ENCODE measurements at places on chromosomes 11 and 22.

DNA sequence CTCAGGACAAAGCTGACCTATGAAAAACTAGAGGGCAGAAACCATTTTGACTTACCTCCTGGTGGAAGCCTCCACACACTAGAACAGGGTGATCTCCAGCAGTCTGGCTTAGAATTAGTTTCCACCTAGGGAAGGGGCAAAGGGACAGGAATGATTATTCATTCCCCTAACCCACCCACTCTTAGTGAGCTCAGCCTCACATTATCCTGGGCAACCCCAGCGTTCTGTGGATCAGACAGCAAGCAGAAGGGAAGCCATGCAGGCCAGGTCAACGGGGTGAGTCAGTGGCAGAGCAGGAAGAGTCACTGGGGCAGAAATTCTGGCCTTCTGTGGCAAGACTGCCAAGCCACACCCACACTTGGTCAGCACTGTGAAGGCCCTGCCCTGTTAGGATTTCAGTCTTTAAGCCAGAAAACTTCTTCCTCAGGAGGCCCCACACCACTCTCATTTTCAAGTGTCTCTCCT, 10.5 kb downstream of the NUMA1 start:
- DNase-seq: peak; percentile 29

DNA sequence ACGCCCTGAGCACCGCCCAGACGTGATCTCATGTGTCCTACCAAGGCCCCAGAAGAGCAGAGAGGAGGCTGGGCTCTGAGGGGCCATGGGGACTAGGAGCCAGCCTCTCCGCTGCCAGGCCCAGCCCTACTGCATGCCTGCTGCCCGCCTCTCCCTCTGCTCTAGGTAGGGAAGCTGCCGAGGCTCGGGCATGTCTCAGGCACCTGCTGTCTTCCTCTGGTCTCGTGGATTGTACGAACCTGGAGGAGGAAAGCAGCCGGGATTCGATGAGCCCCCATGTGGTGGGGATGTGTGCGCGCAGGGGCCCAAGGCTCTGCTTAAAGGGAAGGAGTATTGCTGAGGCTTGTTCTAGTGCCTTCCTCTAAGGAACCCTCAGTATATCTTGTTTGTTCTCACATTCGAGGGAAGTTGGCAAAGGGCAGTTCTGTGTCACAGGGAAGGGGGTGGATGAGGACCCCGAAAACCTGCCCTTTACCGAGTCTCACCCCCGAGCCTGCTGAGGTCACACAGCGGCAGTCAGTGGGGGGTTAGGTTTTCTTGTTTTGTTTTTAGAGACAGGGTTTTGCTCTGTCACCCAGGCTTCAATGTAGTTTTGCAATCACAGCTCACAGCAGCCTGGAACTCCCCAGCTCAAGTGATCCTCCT, 21.2 kb downstream of the DAGLA start:
- no peak for DNase-seq

- DNase-seq: no peak
Observed at GRCh38 chr22:37551981-37552380, 8.3 kb upstream of the CDC42EP1 start.

DNA sequence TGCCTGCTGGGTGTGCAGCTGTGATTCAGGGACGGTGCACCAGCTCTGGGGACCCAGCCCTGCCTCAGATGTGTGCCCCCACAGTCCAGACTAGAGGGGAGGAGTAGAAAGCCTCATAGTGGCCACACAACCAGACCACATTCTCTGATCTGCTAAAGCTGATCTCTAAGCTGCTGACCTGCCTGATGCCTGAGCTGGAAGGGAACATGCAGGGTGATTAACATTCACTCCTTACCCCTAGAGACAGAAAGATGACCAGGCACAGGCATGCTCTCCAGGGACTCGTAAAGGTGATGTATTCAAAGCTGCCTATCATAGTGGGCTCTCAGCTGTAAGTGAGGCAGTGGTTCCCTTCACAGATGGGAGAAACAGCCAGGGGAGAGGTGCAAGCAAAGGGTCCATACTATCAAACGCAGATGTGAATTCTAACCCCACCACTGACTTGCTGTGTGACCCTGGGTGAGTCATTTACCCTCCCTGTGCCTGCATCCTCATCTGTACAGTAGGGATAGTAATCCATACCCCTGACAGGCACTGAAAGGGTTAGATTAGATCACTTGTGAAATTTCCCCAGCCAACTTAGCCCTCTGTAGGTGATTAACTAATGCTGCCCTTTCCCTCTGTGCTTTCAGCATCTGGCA, 29.0 kb upstream of the LRRC32 start:
- no peak for DNase-seq

GRCh38 chr11:11978792-11979487, 29.5 kb downstream of the DKK3 start:
- DNase-seq: no peak

DNA sequence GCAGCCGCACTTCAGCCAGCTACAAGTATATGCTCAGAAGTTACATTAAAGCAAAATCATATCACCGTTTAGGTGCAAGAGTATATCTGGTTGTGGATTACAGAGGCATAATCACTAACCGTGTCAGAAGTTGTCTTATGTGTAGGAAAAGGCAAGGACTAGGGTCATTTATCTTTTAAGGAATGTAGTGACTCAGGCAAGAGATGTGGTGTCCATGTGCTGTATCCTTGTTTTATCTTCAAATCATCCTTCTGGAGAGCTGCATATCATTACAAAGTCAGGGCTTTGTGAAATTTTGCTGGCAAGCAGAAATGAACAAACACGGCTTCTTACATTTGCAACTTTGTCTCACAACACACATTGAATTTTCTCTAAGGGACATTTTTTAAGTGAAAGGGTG, 12.7 kb upstream of the CHORDC1 start:
- no peak for DNase-seq

DNA sequence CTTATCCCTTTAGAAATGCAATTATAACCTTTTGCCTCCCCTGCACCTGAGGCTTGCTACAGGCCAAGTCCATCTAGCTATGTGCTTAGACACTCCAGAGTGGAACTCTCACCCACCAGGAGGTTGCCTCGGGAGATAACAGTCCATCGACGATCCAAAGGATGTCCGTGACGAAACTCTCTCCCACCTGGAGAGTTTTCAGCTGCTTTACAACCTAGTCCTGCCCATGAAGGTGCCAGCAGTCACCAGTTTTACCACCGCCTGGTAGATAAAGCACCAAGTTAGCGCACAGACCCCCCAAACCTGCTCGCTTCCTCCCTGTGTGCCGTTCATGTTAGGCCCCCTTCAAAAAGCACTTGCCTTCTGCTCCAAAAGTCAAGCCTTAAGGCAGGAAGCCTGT, 53.1 kb upstream of the SHISAL1 start:
- no peak for DNase-seq

DNA sequence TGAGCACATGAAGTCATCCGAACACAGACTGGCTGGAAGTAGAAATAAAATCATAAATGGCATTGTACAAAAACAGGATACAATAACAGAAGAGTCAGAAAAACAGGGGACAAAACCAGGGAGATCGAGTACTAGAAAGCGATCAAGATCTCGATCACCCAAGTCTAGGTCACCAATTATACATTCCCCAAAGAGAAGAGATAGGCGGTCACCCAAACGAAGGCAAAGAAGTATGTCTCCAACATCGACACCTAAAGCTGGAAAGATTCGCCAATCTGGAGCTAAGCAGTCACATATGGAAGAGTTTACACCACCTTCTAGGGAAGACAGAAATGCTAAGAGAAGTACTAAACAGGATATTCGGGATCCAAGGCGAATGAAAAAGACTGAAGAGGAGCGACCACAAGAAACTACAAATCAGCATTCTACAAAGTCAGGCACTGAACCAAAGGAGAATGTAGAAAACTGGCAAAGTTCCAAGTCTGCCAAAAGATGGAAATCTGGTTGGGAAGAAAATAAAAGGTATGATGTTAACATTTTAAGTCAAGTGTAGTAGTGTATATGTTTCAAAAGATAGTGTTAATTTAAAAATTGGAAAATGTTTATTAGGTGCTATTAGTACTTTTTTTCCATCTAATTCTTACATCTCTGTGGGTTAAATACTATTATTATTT, 9.4 kb downstream of the PCF11 start:
- DNase-seq: no peak

GRCh38 chr11:36455658-36456111, 54.4 kb downstream of the TRAF6 start:
- no peak for DNase-seq

DNA sequence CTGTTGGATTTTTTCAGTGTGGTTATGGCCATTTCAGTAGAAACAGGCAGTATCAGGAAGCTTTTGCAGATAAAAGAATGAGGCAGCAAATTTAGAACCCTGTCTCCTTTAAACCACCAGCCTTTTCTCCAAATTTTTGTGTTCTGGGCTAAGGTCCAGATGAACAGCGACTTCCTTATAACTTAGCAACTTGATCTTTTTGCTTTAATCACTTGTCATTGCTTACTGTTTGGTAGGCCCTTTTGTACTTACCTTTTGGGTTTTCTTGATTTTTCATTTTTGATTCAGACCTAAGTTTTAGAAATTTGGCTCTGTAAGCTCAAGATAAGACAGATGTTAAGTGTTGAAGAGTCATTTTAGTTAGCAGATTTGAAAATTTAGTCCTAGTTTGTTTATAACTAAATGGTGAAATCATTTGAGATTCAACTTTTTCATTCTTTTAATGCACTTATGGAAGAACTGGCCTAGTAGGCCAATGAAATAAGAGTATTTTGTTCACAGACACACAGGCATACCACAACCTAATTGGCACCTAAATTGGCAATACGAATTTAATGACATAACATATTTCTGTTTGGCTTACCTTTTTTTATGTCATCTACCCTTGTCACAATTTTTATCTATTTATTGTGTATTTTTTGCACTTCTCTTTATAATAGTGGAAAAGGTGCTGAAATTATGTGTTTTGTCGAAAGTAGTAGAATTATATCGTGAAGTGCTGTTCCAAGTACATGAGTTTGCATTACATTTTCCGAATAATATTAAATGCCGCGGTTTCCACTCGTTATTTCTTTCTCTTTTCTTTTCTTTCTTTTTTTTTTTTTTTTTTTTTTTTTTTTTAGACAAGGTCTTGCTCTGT, 2.1 kb downstream of the RTN3 start:
- no peak for DNase-seq

DNA sequence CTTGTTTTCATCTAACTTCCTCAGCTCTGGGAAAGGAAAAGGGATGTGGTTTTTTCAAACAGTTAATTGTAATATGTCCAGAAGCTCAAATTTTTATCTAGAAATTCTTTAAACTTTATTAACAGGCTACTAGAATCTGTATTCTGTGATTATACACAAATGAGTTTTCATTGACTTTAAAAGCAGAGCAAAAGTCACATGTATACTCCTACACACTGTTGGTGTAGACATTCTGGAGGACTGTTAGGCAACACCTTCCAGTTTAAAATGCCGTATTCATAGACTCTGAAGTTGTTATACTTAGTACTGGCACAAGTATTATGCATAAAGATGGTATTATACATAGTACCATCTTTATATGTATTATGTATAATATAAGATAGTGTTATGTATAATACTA, 64.9 kb downstream of the SPECC1L start:
- no peak for DNase-seq

DNA sequence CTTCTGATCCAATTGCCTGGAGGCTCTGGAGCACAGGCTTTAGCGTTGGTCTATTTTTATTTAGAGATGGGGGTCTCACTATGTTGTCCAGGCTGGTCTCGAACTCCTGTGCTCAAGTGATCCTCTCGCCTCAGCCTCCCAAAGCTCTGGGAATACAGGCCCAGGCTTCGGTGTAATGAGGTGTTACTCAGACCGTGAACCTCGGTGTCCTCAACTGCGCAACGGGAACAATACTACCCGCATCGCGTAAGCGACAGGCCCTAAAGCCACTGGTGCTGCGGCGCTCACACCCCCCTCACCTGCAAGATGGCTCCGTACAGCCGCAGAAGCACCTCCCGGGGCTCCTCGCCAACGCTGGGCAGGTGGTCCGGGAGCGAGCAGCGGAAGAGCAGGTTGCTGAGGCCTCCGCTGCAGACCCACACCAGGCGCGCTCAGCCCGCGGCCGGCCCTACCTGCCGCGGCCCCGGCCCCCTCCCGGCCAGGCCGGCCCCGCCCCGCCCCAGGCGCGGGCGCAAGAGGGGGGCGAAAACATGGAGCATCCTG, 628 bp downstream of the CHKB start:
- peak; percentile 50 for DNase-seq

DNA sequence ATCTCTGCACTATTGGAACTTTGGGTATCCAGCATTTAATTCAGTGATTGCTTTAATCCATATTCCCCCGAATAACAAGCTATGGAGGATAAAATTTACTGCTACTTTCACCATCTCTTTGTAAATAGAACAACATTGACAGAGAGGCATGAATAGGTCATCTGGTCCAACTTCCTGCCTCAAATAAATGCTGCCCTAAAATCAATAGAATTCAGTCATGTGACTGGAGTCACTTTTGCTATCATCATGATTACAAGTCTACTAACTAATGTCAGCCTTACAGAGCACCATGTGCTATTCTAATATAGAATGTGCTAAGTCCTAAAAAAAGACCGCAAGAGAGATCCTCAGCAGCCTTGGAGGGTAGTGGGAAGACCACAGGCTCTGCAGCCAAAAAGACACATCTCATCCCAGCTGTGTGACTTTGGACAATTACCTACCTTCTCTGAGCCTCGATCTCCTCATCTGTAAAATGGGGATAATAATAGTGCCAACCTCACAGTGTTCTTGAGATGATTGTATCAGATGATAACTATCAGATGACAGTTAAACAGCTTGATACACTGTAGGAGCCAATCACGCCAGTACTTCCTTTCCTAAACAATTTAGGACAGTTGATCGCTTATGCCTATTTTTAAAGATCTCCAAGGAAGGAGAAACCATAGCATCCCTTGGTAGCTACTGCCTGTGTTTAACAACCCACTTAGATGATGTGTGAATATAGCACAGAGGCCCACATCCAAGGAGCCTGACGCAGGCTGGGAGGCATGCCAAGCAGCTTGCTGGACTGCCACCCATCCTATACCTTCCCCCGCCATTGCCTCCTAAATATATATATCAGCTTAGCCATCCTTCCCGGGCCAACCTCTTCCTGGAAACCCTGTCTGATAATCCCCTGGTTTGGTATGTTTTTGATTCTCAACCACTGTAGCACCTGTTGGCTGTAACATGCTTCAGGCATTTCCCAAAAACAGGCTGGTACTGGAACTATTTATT, 77.3 kb upstream of the PHF21A start:
- no peak for DNase-seq

DNA sequence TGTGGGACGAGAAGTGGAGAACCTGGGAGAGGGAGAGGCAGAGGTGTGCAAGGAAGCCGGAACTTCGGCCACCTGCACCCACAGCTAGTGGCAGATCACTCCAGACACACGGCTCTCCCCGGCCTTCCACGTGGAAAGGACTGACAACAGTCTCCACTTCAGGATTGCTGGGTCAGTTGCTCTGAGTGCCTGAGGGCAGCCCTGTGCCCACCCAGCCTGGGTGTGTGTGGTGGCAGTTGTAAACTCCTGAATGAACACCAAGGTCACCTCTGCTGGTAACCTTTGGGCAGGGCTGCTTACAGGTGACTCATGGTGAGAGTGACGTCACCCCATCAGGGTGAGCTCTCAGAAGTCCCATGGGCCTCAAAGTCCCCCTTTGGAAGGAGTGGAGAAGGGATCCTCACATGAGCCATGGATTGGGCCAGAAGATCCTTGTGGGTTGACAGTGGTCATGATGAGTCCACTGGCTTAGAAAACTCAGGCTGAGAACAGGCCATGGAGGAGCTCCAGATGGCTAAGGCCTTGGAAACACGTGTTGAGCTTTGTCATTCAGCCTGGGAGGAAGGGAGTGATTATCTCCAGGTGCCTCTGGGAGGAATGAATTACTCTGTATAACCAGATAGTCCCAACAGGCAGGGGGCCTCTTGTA, 71.3 kb downstream of the BCR start:
- DNase-seq: peak; percentile 31

Measured in activated CD4-positive, alpha-beta T cell treated with anti-CD3 and anti-CD28 coated beads, Interleukin-10, Interleukin-2, amounts not matched to agents 100 ng/mL and 50 ng/mL, durations not matched to agents 16 hours and 8 hours (primary cell).